Spinal cord (tissue), 10 donors: ENCODE measurements at places on chromosomes 2 and 18. TPM values are rescaled to one million over a fixed set of nuclear protein-coding genes. Genes with fewer than 3 reads are reported as not detected.

DNA sequence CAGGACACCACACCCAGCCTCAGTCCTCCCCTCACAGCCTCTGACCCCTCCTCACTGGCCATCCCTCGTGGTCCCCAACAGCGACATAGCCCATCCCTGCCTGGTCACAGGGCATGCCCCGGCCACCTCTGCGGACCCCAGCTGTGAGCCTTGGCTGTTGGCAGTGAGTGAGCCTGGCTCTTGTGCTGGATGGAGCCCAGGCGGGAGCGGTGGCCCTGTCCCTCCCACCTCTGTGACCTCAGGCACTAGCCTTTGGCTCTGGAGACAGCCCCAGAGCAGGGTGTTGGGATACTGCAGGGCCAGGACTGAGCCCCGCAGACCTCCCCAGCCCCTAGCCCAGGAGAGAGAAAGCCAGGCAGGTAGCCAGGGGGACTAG, 7.9 kb downstream of the DES start:
- no peak for DNase-seq

The SCN9A gene
- 94.9 TPM for total RNA-seq

DNA sequence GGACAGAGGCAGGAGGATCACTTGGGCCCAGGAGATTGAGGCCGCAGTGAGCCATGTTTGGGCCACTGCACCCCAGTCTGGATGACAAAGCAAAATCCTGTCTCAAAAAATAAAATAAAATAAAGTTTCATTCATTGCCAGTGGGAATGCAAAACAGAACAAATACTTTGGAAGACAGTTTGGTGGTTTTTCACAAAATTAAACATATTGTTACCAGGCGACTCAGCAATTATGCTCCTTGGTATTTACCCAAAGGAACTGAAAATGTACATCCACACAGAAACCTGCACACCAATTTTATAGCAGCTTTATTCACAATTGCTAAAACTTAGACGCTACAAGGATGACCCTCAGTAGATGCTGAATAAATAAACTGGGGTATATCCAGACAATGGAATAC, 35.8 kb downstream of the FOSL2 start:
- no peak for DNase-seq

GRCh38 chr2:200968162-200968561, 4.7 kb upstream of the ORC2 start:
- DNase-seq: no peak

- no peak for DNase-seq
These were observed 94.8 kb upstream of the RAB12 start for GRCh38 chr18:8514409-8514808.

The RAB6D gene
- 0.88 TPM for total RNA-seq

GRCh38 chr2:29368659-29369040, 253.4 kb downstream of the CLIP4 start:
- no peak for DNase-seq

DNA sequence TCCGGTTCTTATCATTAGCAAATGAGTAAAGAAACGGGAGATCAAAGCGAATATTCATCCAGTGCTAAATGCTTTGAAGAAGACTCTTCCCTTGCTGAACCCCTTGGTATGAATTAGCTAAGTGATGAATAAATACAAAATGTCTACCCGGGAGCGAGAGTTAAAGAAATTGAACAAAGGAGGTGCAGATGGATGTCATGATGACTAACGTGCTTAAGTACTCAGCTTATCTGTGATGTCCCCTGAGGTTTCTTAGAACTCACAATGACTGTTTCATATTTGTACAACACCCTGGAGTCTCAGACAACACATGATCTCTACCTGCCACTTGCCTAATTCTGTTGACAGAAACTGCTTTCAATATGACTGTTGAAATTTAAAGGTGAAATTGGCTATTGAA, 148.5 kb downstream of the TMEM200C start:
- no peak for DNase-seq

The CCDC121 gene
- 9.7 TPM for total RNA-seq
